ENCODE measurements at places on chromosomes 16 and 17. TPM values are rescaled to one million over a fixed set of nuclear protein-coding genes. Genes with fewer than 3 reads are reported as not detected.
A peak's percentile ranks its signal among the peaks of the same experiment; 100 is the strongest.

DNA sequence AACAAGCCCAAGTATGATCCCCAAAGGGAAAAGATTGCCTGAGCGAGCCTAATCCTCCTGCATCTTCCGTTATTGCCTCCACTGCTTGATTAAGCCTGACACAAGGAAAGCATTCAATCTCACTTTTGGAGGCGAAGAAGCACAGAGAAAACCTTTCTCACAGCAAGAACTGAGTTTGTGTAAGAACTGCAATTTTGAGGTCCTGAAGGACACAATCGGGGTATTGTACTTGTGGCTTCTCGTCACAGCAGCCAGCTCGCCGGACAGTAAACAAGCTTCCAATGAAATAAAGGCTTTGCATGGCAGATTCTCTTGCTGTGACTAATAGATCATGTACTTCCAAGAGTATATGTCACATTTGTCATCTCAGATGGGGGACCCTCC, 18.7 kb upstream of the FOXF1 start:
- no peak for DNase-seq

The COL1A1 gene
- total RNA-seq = 13.9 TPM

- no peak for DNase-seq
Measured at GRCh38 chr16:49499869-49500610, 126.4 kb downstream of the C16orf78 start.

DNA sequence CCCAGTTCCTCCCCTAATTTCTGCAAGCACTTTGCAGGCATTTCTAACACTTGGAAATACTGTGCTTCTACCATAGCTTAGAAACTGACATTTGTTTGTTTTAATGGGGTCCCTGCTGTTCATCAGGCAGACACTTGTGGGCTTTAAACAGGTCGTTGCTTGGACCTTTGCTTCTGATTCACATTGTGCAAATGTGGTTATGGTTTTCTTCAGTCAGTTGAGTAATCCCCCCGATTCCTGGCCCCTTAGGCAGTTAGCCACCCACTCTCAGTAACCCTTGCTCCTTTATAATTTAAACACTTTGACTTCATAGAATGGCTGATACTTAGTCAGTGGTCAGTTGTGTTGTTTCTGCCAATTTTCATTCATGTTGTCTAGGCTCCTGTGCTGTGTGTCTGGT, 39.4 kb downstream of the SLC47A1 start:
- DNase-seq = no peak

DNA sequence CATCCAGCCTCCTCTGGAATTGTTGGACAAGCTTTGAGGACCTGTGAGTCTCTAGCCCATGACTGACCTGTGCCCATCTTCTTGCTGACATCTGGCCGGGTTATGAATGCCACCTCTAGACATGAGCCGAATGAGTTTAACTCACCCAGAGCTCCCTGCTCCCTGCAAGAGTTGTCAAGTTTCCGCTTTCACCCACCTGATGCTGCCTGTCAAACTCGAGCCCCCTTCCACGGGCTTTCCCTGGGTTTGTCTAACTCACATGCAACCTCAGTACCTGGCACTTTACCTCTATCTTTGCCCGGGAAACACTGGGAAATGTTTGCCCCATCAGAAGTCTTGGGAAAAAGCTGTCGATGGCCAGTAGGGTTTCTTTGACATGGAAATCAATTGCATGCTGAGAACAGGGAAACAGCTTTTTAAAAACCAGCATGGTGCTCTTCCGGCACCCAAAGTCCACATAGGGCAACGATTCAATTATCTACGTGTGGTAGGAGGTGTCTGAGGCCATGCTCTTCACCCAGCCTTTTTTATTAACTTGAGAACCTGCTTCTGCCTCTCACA, 33.8 kb upstream of the DNAH17 start:
- no peak for DNase-seq

- DNase-seq = no peak
Measured at GRCh38 chr17:67534941-67535340, 157.9 kb downstream of the PITPNC1 start.

- no peak for DNase-seq
Measured at GRCh38 chr17:5705081-5705875, 121.0 kb upstream of the NLRP1 start.

The TNRC6A gene
- 47.3 TPM for total RNA-seq

- DNase-seq = peak; percentile 36
Measured at GRCh38 chr16:48117217-48118105, 38.3 kb downstream of the ABCC12 start.

- DNase-seq = no peak
Measured at GRCh38 chr17:60909405-60909804, 231.8 kb downstream of the BCAS3 start.

The GLIS2 gene
- 2.1 TPM for total RNA-seq

GRCh38 chr17:77859035-77859810, 99.3 kb upstream of the TNRC6C start:
- no peak for DNase-seq

DNA sequence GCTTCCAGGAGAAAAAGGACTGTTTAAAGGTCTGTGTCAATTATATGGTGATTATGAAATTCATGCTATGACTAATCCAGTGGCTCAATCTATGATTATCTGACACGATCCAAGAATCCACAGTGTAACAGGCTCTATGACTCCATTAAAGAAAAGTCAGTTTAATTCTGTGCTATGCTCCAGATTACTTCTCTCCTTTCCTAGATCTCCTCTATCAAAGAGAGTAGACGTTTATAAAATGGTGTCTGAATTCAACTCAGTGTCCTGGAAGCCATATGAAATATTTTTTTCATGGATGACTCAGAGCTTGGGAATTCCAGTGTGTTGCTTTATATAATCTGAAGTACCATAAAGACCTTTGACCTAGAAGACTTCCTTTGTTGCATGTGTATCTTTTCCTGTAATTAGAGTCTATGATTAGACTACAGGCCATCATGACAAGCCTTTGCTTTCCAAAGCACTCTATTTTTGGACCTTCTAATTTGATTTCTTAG, 27.0 kb upstream of the NF1 start:
- DNase-seq = no peak

GRCh38 chr17:8631554-8631877, 991 bp upstream of the MYH10 start:
- no peak for DNase-seq

The TSPOAP1 gene
- total RNA-seq = 21.9 TPM

All from activated T-helper 2 cell treated with anti-CD3 and anti-CD28 coated beads, Interferon-gamma antibody, Interleukin-2, Interleukin-4, amounts not matched to agents 10 μg/mL and 5 μg/mL and 100 μg/mL, durations not matched to agents 14 hours and 24 hours and 36 hours (primary cell).